ENCODE measurements at places on chromosomes 6 and 20.

- DNase-seq: no peak
These were observed 26.1 kb downstream of the SPATA2 start for GRCh38 chr20:49889001-49889934.

DNA sequence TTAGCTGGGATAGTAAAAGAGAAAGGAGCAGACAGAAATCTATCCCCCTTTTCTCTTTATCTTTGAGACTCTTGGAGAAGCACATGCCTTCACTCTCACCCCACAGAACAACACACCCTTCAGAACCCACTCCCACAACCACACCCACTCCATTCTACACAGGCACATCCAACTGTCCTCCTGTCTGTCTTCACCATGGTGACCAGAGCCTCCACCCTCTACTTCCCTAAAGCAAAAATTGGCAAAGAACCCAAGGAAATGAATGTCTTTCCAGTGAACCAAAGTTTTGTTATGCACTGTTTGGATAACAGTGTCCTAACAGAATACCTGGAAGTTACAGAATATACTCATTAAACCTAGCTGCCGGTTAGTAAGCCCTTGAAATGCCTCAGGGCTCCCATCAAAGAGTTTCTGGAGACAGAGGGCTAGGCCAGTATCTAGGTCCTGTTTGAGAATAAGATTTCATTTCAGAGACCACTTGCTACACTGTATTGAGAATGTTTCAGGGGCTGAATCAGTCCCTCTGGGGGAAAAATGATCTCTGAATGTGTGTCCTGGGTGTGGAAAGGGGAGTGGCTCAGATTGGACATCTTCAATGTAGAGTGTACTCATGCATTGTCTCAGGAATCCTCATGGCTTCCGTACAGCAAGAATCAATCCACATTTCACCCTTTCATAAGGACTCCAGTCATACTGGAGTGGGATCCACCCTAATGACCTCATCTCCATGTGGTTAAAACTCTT is 101.1 kb downstream of the LY86 start:
- peak; percentile 67 for DNase-seq

- no peak for DNase-seq
These were observed 197.7 kb downstream of the SMOC2 start for GRCh38 chr6:168638468-168639271.

- DNase-seq: peak; percentile 15
These were observed 34.6 kb downstream of the GCNT2 start for GRCh38 chr6:10555625-10556309.

DNA sequence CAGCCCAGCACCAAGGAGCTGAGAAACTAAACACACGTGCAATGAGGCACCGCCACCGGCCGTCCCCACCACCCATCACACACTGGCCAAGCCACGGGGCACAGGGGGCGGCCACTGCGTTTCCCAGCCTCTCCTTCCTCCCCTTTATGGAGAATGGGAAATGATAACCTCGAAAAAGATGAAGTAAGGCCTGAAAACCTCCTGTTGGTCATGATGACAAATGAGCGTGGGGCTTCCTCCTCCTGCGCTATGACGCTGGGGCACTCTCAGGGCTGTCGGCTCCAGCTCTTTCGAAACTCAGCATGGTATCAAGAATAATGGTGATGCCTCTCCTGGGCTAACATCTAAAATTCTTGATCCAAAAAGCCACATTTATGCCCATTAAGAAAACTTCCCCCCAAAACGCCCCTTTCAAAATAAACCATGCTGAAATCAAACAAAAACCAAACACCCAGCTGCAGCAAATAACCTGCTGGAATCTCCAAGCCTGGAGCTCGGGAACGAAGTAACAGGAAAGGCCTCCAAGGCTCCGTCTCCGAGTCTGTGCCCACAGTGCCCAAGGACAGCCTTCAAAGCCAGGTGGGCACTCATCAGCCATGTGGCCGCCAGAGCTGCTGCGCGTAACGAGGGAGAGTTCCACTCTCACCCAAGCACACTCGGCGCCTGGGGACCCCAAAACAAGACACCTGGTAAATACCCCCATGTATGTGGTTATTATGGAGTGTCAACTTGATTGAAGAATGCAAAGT is 50.0 kb downstream of the TAF4 start:
- no peak for DNase-seq

DNA sequence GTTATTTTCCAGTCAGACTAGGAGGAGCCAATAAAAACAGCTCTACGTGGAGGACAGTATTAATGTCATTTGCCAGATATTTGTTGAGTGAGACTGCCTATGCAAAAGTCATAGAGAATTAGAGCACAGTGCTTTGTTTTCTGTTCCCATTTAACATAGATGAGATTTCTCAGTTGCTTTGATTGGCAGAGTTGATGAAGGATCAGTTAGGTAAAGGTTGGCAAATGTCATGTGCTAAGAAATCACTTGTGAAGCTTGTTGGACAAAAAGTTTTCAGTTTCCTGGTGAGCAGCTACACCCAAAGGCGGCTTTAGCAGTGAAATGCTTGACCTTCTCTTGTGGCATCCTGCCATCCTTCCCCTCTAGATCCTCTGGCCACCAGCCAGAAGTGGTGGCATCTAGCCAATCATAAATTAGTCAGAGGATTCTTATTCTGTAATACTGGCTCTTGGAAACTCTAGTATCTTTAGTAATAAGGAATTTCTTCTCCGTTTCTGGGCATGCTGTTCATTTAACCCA is 37.0 kb downstream of the BCKDHB start:
- DNase-seq: peak; percentile 74

DNA sequence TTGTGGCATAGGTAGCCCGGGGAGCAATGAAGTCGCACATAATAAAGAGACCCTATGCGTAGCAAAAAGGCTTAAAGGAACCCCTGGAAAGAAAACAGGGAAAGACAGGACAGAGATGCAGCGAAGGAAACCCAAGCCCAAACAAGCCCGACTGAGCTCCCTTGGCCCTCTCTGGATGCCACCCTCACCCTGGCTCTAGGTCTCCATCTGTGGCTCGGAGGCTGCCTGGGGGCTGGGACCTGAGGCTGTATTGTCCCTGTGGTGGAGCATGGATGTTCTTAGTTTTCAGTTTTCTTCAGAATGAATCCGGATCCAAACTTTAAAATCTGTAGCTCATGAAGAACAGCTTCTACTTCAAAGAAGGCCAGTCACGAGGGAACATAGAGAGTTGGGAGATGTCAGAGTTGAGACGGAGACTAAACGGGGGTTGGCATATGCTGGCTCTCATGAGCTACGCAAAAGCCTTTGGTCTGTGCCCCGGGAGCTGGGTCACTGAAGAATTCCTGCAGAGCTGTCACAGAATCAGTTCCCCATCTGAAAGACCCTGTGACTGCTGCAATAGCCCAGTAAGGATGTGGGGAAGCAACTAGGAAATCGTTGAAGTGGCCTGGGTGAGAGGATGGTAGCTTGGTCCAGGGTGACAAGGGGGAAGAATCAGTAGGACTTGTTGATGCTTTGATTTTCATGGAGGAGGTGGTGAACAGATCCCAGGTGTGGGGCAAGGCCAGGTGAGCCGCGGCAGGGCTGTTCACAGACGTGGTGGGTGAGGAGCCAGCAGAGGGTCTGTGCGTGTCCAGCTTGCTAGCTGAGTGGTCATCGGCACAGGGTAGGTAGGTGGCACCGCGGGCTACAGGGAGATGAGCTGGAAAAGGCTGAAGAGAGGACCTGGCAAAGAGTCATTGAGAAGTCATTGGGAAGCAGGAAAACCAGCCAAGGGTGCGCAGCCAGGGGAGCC is 35.2 kb downstream of the SYNDIG1 start:
- DNase-seq: no peak

DNA sequence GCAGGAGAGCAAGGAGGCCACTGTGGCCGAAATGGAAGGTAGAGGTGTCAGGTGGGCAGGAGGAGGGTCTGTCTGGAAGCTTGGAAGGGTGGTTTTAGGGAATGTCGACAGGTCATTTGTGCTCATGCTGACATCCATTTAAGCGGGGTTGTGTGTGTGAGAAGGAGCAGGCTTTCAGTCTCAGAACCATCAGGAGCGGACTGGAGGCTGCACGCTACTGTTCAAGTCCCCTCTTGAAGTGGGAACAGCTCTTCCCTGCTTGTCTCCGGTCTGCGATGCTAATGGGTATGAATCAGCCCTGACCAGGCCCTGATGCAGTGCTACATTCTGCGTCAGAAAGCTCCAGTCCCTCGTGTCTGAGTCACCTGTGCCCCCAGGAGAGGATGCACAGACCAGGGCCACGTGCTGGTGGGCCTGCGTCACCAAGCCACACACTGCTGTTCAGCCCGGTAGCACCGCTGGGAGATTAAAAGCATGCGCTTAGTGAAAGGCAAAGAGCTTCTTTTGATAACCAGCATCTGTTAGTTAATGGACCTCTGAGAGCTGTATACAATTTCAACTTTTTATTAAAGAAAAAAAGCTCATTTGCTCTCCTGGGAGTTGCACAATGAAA is 58.0 kb downstream of the APCDD1L start:
- no peak for DNase-seq

DNA sequence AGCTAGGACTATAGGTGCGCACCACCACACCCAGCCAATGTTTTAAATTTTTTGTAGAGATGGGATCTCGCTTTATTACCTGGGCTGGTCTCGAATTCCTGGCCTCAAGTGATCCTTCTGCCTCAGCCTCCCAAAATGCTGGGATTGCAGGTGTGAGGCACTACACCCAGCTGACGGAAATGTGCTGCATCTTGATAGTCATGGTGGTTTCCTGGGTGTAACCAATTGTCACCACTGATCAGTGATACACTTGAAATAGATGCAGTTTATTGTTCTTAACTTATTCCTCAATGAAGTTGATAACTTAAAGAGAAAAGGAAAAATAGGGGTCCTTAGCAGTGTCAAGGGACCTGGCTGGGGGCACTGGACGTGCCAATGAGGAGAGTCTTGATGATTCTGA is 92.4 kb downstream of the PPP1R14C start:
- no peak for DNase-seq

- DNase-seq: peak; percentile 34
These were observed 465.0 kb upstream of the GJE1 start for GRCh38 chr6:141667580-141668309.

- no peak for DNase-seq
These were observed 279.2 kb downstream of the SOX4 start for GRCh38 chr6:21872749-21873148.

DNA sequence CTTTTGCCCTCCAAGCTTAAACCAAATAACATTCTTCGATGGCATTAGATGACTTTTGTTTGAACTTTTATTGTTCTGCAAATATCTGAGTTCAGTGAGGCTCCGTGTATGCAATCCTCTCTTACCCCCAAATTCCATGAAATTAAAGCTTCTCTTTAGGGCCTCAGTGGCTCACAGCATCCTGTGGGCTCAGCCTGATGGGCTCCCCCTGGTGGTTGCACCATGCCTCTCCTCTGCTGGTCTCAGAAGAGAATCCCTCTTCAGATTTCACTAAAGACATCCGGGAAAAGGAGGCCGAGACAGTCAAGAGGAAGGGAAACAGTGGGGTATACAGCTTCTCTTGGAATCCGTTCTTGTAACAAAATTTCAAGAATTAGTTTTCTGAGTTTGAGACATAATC is 331.6 kb upstream of the NT5E start:
- DNase-seq: no peak

GRCh38 chr6:2665146-2666070 is 85.3 kb downstream of the MYLK4 start:
- DNase-seq: no peak

DNA sequence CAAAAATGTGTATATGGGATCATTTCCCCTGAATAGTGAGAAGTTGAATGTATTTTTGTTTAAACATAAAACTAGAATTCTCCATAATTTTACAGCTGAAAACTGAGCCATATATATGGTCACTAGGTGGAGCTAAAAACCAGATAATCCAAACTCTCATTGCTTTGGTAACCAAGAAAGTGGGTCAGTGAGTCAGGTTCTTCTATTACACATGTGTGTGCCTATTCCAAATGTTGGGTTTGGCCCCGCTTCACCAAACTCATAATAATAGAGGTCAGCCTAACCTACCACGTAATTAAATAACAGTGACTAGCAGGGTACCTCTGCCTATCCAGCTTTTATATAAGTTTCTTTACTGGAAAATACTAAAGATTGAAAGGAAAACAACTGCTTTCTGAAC is 19.3 kb upstream of the RNGTT start:
- DNase-seq: peak; percentile 86

DNA sequence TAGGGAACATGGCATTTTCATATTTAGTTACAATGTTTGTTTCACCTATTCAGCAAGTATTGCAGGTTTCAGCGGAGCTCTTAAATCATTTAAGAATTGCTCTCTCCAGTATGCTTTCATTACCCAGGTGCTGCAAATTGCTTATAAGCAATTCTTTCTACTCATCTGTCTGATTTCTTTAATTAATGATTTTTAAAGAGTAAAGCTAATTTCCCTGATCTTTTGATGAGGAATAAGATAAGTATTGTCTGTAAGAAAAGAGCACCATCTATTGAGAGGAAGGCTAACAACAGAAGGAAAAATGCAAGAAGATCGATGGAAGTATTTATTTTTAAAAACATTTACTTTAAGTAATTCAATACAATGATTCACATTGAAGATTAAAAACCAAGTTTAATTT is 2.0 kb downstream of the OPRM1 start:
- DNase-seq: no peak

DNA sequence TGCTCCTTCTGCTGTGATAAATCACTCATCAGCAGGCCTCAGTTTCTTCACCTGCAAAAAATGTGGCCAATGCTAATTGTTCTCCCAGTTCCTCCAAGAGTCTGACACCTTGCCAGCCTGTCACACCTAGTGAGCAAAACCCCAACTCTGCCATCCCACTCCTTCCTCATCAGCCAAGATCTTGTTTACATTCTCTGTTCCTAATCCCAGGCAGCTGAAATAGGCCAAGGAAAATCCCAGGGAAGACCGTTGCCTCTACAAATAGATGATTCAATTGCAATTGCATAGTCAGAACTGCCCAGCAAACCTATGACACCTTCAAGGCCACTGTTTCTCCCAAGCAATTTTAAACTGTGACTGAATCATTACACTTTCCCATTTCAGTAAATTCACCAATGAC is 78.7 kb downstream of the GMDS start:
- no peak for DNase-seq

GRCh38 chr6:11653028-11653583 is 115.6 kb downstream of the TMEM170B start:
- peak; percentile 83 for DNase-seq

DNA sequence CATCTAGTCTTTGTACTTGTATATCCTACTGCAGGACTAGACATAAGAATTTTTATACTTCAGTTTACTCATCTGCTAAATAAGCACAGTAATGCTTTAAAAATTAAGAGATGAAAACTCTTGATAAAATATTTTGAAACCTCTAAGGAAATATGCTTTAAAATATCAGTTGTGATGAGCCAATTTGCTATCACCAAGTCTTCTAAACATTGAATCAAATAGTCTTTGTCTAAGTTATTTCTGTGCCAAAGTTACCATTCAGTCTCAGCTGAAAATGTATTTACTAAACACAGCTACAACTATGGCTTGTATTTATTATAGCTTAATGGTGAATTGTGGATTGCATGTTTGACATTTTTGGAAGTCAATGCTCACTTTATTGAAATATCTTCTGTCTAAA is 46.2 kb upstream of the RFPL4B start:
- DNase-seq: no peak

- DNase-seq: peak; percentile 39
These were observed 12.8 kb upstream of the PDYN start for GRCh38 chr20:2006452-2007361.

DNA sequence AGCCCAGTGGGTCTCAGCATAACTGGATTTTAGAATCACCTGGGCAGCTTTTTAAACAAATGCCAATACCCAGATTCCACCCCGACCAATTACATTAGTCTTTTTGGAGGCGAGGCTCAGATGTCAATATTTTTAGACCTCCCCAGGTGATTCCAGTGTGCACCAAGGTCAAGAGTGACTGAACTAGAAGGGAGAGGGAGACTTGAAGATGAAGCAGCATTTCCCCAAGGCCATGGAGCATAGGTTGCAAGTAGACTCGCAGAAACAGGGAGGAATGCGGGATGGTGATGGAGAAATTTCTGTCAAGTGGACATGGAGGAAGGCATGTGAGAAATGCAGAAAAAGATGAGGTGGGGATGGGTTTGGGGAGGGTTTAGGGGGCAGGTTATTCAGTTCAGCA is 64.9 kb downstream of the BCAS1 start:
- no peak for DNase-seq

Measured in AG08395 (cell line).